ENCODE measurements at places on chromosomes 7 and 10. TPM values are rescaled to one million over a fixed set of nuclear protein-coding genes. Genes with fewer than 3 reads are reported as not detected.

Gene FFAR4
- total RNA-seq = not detected

Gene SPOCK2
- 20.2 TPM for total RNA-seq

DNA sequence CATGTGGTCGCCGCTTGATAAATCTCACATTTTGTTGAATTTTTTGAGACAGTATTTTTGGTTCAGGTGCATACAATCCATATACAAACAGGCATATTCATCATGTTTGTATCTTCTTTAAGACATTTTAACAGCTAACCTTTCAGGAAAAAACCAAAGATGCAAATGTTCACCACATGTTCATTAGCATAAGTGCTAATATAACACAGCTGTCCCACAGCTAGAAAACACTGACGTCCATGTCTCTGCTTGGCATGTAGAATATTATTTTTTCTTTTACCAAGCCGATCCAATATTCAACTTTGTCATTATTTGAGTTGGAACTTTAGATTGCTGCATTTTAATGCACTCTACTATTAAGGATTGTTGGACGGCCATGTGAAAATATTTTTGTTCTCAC, 31.2 kb downstream of the BMPER start:
- no peak for DNase-seq

DNA sequence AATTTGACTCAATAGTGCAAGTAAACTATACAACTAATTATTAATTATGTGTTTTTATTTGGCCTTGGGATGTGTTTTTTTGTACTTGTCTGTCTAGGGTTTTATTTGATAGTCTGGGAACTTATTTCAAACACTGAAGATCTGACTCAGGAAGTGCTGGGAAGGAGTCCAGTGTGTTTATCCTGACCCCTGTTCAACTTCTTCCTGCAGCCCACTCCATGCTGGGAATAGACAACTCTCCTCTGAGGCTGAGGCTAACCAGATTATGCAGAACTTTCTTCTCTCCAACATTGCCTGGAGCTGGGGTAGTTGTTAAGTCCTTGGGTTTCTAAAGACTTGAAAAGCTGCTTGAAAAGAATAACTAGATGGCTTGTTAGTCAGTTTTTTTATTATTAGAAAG, 6.9 kb downstream of the CISD1 start:
- no peak for DNase-seq

DNA sequence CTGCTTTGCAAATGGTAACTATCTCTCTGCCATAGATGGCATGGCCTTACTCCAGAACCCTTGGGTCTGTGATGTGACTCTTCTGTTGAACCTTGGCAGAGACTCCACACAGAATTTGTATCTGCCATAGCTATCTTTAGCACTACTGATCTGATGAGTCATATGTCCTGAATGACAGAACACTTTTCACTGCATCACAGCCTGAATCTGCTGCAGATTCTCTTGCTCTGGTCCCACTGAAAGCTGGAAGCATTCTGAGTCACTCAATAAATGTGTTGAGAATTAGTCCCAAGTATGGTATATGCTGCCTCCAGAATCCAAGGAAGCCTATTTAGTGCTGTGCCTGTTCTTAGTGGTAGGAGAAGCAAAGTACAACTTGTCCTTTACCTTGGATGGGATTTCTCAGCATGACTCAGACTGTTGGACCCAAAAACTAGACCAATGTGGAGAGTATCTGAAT, 39.5 kb upstream of the ANKRD1 start:
- peak; percentile 78 for DNase-seq

GRCh38 chr10:116761883-116762282, 19.5 kb upstream of the HSPA12A start:
- DNase-seq = no peak

- DNase-seq = peak; percentile 26
Measured at GRCh38 chr7:45203936-45204445, 46.4 kb downstream of the RAMP3 start.

Measured in mammary epithelial cell (primary cell).